Stimulated activated CD4-positive, alpha-beta T cell treated with anti-CD3 and anti-CD28 coated beads, Interleukin-12 subunit alpha, Interleukin-12 subunit beta, amount 100 ng/mL, for 48 hours (primary cell): ENCODE measurements at places on chromosomes 4 and X.

GRCh38 chr4:139816856-139817255 lies 151.2 kb downstream of the MGST2 start:
- no peak for DNase-seq

DNA sequence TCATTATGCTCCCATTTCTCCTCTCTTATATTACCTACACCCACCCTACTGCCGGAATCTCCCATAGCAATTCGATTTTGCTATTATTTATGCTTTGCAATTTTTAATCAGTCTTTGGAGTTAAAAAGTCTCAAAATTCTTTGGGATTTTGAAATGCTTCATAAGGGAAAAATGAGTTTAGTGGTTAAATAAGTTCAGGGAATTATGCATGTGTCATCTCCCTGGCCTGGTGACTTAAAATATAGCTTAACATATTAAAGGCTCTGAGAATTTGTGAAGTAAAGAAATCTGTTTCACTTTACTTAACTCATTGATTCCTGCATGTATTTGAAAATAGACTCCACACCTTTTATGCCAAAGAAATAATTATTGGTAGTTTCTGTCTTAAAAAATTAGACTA lies 185.1 kb upstream of the DIPK2B start:
- no peak for DNase-seq

DNA sequence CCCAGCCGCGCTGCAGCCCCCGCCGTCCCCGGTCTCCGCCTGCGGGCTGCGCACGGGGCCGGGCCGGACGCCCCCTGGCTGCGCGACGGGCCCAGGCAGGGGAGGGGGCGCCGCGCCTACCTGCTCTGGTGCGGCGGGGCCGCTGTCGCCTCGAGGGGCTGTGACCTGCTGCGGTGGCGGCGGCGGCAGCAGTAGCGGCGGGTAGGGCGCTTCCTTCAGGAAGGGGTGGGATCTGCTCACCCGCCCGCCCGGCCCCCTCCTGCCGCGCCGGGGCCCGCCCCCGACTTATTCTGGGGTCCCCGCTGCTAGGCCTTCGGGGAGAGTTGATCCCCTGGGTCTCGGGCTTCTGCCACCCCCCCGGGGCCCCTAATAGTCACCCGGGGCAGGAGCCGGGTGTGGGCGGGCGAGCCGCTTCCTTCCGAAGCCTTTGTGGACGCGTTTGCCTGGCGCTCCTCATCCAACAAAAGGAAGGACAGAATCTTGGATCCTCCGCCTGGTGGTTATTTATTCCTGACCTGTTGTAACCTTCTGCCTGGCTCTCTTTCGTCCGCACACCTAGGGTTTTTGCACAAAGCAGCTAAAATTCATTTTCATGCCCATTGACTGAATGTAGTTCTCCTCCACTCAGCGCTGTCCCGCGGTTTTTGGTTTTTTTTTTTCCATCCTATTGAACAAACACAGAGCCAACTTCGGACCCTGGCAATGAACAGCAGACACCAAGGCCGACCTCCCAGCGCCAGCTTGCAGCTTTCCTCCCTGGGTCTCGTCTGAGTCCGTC lies at the start of gene TMEM150C:
TSS of gene TMEM150C (minus strand) at position 203 of the 778 bp plus-strand sequence. CDS start 57,331 bp downstream, outside the sequence.
- DNase-seq, result no peak

- no peak for DNase-seq
Measured at GRCh38 chrX:118174516-118175098, 58.0 kb upstream of the KLHL13 start.

DNA sequence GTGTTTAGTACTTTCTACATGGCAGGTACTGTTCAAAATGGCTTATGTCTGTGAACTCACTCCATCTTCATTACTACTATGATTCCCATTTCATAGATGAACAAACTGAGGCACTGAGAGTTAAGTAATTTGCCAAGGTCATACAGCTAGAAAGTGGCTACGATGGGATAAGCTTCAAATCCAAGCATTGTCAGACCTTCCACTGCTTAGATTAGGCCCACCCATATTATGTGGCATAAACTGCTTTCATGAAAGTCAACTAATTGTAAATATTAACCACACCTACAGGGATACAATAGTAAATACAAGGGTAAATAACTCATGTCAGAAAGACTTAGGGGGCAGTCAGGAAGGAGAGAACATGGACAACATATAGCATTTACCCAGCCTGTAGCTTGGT lies 68.8 kb downstream of the SLITRK2 start:
- DNase-seq, result no peak
